ENCODE measurements at places on chromosomes 4 and X. TPM values are rescaled to one million over a fixed set of nuclear protein-coding genes. Genes with fewer than 3 reads are reported as not detected.

Gene SPATA18
- 10.2 TPM for total RNA-seq

DNA sequence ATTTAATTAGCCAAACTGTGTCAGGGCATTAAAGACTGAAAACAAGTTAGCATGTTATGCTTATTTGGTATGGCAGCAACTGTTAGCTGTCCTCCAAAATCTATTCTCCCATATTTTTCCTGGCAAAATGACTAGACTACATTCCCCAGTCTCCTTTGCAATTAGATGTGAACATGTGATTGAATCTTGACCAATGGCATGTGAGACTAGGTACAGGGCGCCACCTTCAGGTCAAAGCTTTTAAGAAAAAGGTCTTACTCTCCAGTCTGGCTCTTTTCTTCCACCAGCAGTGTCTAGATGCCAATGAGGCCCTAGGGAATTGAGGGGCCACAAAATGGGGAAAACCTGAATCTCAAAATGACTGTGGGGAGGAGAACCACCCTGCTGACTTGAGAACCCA is 408.2 kb downstream of the SMARCA1 start:
- no peak for DNase-seq

- DNase-seq: no peak
Measured at GRCh38 chrX:134074151-134074550, 88.8 kb upstream of the GPC3 start.

- no peak for DNase-seq
Measured at GRCh38 chr4:20271950-20272349, 20.2 kb downstream of the SLIT2 start.

Gene RNF150
- 17.0 TPM for total RNA-seq

Gene HMGN5
- total RNA-seq: 1.5 TPM

- no peak for DNase-seq
Measured at GRCh38 chr4:1105662-1106061, 7.7 kb downstream of the RNF212 start.

- DNase-seq: no peak
Measured at GRCh38 chr4:151808542-151808941, 47.7 kb upstream of the GATB start.

Gene GPR173
- total RNA-seq: 2.8 TPM
